ENCODE measurements at places on chromosomes 11 and 22.
A peak's percentile ranks its signal among the peaks of the same experiment; 100 is the strongest.

DNA sequence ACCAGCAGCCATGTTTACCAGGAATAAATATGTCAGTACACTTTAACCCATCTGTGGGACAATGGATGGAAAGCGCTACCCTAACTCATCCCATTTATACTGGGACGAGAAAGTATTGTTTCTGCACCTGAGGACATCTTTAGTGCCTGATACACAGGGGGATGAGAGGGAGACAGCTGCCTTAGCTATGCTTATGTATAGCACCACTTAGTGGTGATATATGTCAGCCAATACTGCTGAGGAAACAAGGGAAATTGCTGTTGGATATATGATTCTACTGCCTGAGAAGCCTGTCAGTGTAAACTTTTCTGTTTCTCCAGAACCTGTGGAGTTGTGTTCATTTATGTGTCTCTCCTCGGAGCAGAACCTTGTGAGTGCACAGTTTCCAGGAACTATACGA is 13.3 kb upstream of the CEP295 start:
- DNase-seq, result no peak

DNA sequence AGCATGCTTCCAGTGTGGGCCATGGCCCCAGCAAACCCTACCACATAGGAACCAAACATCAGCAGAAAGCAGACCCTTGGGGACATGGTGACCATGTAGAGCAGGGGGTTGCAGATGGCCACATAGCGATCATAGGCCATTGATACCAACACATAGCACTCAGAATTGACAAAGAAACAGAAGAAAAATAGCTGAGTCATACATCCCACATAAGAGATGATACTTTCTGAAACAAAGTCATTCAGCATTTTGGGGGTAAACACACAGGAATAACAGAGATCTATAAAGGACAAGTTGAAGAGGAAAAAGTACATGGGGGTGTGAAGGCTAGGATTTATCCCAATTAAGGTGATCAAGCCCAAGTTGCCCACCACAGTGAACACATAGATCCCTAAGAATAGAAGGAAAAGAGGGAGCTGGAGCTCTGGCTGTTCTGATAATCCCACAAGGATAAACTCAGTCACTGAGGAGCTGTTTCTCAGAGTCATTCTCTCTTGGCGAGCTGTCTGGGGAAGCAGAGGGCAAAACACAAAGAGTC is at the start of gene OR8B4:
OR8B4 (minus strand) TSS at position 488 of the 538 bp plus-strand sequence; CDS start at position 488, 0 bp downstream.
- no peak for DNase-seq

DNA sequence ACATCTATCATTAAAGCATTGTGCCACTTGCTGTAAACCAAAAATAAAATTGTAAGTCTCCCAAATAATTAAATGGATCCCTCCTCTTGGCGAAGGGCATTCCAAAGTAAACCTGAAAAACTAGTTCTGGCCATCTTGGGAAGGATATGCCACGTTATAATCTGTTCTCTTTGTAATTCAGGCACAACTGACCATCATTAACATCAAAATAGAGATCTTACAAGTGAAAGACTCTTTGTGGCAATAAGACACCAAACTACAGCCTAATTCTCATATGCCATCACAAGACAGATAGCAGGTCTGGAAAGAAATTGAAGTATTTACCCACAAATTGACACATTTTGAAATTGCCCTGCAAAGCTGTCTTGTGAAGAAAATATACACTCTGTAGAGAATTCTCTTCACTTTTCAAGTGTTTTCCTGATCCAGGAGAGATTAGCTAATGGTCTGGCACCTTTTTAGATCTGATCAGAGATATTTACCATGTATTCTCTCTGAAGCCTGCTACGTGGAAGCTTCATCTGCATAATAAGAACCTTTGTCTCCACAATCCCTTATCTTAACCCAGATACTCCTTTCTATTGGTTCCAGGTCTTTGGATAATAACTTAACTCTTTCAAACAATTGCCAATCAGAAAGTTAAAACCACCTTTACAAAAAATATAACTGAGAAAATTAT is 630.4 kb upstream of the CCDC179 start:
- DNase-seq, result no peak

- DNase-seq, result no peak
Observed at GRCh38 chr11:78244080-78244479, 55.4 kb downstream of the USP35 start.

- peak; percentile 37 for DNase-seq
Observed at GRCh38 chr11:29616611-29617010, 400.2 kb downstream of the KCNA4 start.

DNA sequence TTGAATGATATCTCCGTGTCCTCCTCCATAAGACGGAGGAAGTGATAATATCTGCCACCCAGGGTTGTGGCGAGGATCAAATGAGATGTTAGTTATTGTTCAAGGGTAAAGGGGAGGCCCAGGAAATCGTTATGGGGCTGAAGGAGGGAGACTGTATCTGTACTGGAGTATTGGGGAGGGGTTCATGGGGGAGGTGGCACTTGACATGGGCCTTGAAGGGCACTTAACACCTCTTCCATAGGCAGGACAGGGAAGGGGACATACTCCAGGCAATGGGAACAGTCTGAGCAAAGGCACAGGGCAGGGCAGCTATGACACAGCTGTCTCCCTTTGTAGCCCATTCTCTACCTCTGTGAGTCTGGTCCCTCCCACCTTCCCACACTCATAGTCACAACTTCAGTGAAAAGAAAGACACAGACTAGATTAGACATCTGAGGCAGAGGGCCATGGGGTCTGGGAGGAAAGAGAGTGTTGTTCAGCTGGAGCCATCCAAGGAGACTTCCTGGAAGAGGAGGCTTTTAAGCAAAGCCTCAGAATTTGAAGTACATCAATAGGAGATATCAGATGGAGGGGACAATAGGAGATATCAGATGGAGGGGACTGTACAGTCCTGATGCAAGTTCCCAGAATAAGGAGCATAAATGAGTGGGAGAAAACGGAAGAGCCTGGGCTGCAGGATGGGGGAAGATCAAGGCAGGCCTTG is 15.8 kb upstream of the DGKZ start:
- no peak for DNase-seq

- DNase-seq, result no peak
Observed at GRCh38 chr11:64396079-64396591, 37.2 kb downstream of the RPS6KA4 start.

DNA sequence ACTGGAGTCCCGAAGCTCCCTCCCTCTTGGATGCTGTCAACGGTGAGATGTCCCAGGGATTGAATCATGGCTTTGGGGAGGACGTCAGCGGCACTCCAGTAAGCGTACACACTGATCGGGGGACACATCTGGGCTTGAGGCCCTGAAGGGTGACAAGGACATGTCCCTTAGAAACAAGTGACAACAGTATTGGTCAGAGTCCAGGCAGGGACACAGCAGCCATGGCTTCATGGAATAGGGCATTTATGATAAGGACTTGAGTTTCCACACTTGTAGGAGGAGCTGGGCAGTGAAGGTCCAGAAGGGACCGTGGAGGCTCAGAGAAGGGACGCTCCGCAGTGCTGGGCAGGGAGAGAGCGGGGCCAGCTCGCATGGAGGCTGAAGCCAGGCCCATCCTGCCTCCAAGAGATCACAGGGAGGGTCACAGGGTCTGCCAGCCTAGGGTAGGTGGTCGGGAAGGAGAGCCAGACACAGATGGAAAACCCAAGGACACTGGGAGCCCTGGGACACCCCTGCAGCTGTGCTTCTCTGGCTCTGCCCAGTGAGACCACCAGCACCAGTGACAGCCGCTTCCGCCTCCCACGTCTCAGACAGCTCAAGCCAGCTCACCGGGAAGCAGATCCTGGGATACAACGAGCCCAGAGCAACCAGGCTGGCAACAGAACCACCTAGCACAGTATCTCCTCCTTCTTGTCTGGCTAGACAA is 22.9 kb upstream of the RFPL3 start:
- no peak for DNase-seq

- no peak for DNase-seq
Observed at GRCh38 chr11:99742501-99742900, 721.8 kb downstream of the CNTN5 start.

DNA sequence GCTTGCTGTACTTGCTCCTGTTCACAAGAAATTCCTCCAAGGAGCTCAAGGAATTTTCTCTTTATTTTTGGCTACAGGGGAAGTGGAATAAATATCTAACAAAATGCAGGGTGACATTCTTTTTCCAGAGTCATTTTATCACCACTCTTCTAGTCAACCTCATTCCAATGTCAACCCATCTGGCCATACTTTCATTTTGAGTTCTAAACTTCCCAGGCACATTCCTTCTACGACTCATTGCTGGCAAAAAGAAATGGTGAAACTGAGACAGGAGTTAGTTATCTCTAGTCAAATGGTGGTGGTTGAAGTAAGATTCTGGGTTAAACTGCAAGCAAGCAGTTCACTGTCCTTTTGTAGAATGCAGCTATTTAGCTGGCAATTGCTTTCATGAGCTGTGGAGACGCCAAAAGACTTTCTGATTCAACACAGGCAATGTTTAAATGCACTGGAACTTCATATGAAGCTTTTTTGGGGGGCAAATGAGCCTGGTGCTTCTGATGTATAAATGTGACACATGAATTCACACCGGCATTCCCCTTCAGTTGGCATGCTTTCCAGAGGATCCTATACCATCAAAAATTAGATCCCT is 304.6 kb downstream of the CADM1 start:
- DNase-seq, result peak; percentile 45

- no peak for DNase-seq
Observed at GRCh38 chr11:1847926-1848639, 4.8 kb upstream of the LSP1 start.

GRCh38 chr11:24496736-24497725 is at the start of gene LUZP2:
Gene LUZP2 (plus strand): TSS chr11:24497053.
- peak; percentile 22 for DNase-seq

GRCh38 chr11:116427903-116428637 is 344.7 kb downstream of the BUD13 start:
- no peak for DNase-seq

DNA sequence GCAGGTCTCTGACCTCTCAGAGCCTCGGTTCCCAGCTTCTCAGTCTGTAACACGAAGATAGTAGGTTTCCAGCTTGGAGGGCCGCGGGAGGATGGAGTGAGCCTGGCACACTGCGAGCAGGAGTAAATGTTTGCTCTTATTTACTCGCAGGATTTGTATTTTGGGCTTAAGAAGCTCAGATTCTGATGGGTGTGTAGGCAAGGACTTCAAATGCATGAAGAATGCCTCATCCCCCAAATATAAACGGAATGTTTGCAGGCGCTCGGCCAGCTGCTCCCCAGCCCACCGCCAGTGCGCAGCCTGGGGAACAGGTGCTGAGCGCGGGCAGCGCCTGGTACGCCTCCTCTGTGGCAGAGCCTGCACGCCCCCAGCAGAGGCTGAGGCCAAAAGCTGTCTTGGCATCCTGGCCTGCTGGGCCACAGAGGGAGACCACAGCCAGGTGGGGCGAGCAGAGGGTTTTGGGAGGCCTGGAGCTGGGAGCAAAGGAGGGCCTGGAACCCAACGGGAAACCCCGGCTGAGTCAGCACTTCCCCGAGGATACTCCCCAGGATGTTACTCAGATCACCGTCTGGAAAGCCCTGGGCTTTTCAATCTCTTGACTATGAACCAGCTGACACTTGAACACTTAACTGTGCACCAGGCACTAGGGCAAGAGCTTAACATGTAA is 9.4 kb downstream of the EHD1 start:
- peak; percentile 100 for DNase-seq

GRCh38 chr11:128339792-128340191 is 247.6 kb downstream of the ETS1 start:
- DNase-seq, result no peak
